ENCODE measurements at places on chromosomes 1 and 21.

DNA sequence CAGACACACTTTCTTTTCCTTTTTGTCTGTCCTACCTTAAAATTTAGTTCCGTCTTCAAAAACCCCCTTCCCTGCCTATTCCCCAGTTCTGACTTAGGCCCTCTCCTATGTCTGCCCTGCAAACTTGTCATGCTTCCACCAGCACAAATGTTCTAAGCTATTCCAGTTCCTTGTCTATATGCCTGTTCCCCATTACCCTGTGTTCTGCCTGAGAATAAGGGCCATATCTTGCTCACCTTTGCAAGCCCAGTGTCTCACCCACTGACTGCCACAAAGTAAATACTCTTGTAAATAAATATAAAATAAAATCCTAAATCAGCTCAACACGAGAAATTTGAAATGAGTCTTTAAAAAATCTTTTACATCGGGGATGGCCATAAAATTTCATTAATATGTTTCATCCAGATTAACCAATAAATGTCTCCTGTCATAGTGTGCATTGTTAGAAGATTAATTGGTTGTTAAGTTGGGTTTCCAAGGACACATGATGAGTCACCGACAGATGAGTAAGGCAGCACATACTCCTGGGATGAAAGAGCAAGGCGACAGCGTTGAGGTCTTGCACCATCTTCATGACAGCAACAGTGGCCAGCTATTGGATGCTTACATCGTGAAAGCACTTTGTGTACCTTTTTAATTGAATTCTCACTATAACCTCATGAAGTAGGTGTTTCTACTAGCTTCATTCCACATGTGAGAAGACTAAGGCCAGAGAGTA, 92.6 kb upstream of the NGF start:
- no peak for DNase-seq

DNA sequence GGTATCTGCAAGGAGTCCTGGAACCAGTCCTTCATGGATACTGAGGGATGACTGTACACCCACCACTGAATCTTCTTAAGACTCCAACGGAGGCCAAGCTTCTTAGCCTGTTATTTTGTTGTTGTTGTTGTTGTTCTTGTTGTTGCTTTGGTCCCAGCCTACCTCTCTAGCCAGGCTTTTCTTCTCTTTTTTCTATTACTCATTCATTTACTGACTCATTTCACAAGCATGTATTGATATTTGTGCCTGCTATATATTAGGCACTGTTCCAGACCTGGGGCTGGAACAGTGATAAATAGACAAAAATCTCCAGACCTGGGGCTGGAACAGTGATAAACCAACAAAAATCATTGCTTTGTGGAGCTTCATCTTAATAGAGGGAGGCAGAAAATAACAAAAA, 20.4 kb downstream of the CENPF start:
- no peak for DNase-seq

DNA sequence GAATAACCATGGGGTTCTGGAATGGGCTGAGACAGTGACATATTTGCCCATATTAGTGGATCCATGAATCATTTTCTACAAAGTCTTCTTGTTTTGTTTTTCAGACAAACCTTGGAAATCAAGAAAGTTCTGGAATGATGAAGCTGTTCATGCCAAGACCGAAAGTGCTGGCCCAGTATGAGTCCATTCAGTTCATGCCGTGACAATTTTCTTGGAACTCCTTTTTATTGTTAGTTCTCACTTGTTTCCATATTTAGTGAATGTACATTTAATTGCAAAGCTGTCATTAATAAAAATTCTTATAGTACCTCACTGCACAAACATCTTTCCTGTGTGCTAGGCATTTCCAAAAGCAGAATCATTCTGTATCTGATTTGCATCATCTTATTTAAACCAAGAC, 100.6 kb upstream of the KCNJ15 start:
- no peak for DNase-seq

- DNase-seq, result no peak
Measured at GRCh38 chr21:26057477-26058170, 112.9 kb downstream of the APP start.

- no peak for DNase-seq
Measured at GRCh38 chr1:152878042-152878441, at the start of gene SMCP. Gene SMCP (plus strand): TSS chr1:152878322. CDS start chr1:152884423, 6,101 bp downstream.

DNA sequence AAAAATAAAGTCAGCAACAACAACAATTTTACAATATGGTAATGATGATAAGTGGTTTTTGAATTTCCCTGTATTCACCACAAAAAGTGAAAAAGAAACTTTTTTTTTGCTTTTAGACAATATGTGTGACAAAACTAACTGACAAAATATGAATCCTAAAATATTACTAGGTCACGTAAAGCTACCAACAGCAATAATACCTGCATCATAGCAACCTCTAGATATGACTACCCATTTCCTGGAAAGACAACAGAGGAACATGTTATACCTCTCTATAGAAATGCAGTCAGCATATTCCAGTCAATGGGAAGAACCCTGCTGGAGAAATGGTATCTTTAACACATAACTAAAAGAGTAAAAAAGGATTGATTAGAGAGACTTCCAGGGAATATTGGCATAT, 73.7 kb downstream of the PDE4B start:
- DNase-seq, result no peak

DNA sequence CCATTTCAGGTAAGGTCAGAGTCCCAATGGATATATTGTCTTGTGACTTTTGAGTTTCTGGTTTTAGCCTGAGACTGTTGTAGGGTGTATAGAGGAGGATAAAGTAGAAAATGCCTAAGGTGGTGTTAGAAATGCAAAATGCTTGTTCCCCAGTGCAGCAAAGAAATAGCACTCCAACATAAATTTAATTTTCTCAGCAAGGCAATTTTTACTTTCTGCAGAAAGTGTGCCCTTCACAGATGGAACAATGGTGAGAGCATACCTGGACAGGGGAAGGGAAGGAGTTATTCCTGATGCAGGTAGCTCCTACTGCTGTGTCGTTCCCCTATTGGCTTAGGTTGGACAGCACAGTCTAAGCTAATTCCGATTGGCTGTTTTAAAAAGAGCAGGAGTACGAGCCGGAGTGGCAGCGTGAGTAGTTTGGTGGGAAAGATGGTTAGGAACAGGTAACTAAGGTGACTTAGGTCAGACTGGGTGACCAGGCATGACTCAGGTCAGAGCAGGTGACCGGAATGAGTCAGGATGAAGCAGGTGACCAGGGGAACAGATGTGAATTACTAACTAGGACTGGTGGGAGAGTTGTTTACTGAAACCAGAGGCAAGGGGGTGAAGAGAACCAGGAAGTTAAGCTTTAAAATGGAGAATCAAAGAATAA, 21.5 kb downstream of the SPATA45 start:
- DNase-seq, result no peak

GRCh38 chr1:200330741-200331428, 79.0 kb downstream of the ZNF281 start:
- no peak for DNase-seq

- DNase-seq, result no peak
Measured at GRCh38 chr1:201327687-201328240, 44.5 kb downstream of the PKP1 start.

GRCh38 chr1:164953815-164954214, 394.8 kb downstream of the PBX1 start:
- no peak for DNase-seq

GRCh38 chr1:15963363-15963967, 12.4 kb downstream of the ZBTB17 start:
- no peak for DNase-seq

GRCh38 chr1:11501491-11501897, 22.5 kb downstream of the DISP3 start:
- no peak for DNase-seq

- DNase-seq, result no peak
Measured at GRCh38 chr1:234866007-234866866, 256.3 kb upstream of the IRF2BP2 start.

GRCh38 chr1:13535227-13535626, 21.4 kb upstream of the LRRC38 start:
- DNase-seq, result no peak

GRCh38 chr1:25501235-25502058, 42.0 kb upstream of the LDLRAP1 start:
- DNase-seq, result no peak

DNA sequence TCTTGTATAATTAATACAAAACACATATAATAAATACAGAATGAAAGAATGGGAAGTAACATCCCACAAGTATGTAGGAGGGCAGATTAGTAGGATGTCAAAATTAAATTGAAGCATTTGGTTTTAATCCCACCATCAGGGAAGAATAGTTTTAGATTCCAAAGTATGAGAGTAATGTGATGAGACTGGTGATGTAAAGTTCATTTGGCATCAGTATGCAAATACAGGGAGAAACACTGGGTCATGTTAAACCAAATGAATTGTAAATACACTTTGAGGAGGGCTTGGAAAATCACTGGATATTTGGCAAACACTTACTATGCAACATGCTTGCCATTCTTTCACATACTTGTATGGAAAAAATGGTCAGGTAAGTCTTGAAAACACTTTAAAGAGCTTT, 358.8 kb downstream of the DPYD start:
- DNase-seq, result no peak

DNA sequence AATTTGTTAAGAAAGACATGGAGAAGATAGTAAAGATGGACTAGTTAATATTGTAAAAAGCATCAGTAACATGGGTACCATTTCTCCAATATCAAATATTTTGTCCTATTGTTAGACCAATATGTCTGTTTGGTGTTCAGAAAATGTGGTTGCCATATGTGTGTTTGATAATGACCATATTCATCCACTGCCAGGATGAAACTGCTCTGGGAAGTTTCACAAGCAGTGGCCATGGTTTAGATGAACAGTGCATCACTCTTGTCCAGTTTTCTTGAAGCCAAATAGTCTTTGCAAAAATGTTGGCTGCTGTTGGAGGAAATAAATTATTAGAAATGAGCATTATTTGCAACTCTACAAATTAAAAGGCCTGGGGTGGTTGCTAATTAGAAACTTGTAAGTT, 333.8 kb downstream of the NUF2 start:
- no peak for DNase-seq

- DNase-seq, result no peak
Measured at GRCh38 chr21:45617021-45617921, 26.3 kb upstream of the PCBP3 start.

- DNase-seq, result no peak
Measured at GRCh38 chr1:245978915-245979314, 528.2 kb downstream of the SMYD3 start.

- DNase-seq, result no peak
Measured at GRCh38 chr1:3135744-3136455, 66.9 kb downstream of the PRDM16 start.

GRCh38 chr1:174200746-174201145, 41.4 kb downstream of the RABGAP1L start:
- DNase-seq, result no peak

DNA sequence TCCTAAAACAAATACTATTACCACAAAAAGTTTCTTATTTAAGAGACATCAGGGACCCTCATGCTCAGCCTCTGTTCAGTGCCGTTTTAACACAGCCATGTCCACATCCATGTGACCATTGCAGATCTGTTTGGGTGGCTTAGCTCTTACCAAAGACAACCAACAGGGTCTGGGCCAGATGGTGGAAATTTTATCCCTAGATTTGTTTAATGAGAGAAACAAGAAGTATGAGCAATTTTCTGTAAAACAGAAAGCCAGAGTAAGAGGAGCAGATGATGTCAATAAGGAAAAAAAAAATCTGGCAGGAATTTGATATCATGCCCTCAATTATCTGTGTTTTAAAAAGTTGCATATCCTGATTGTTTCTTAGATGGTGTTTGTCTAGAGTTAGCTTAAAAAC, 299.9 kb downstream of the TM2D1 start:
- no peak for DNase-seq

DNA sequence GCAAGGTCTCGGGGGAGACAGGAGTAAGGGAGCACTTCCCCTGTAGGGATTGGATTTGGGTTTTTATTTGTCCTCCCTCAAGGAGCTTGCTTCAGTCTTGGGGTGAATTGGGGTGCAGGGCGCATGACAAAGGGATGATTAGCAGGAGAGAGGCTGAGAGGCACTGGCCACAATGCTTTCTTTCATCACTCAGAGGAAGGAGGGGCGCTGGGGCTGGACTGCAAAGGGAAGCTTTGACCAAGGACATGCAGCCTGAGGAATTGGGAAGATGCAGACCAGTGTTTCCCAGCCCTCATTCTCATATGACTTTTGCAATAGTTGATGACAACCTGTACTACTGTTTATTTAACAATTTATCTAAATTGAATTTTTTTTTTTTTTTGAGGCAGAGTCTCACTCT, 34.1 kb upstream of the PDPN start:
- no peak for DNase-seq

DNA sequence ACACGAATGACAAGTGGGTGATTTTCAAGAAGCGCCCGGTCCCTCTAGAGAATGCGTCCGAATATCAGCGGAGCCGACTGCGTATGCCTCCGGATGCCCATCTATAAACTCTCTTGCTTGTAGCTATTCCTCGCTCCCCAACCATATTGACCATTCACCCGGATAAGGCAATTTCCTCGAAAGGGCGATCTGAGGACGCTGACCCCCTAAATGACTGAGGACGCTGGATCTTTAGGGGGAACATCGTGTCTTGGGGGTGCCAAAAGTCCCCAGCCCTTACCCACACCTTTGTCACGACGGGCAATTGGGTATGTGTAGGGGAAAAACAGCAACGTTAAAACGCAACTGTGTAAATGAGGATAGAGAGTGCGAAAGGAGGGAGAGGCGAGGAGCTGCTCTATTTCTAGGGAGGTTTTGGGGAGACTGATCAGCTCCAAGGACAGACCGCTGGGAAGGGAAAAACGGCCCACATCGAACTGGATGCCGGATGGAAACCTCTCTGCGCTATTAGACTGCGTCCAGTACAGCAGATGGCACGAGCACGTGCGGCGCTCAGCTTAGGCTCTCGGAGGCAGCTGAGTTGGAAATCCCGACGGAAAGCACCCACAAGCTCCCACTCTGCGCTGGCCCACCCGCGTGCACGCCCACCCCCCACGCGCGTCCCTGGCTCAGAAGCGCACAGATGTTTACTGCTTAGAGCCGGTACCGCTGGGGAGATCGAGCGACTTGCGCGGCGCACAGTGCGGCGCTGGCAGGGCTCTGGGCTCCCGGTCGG, 2.9 kb upstream of the PRRX1 start:
- no peak for DNase-seq

DNA sequence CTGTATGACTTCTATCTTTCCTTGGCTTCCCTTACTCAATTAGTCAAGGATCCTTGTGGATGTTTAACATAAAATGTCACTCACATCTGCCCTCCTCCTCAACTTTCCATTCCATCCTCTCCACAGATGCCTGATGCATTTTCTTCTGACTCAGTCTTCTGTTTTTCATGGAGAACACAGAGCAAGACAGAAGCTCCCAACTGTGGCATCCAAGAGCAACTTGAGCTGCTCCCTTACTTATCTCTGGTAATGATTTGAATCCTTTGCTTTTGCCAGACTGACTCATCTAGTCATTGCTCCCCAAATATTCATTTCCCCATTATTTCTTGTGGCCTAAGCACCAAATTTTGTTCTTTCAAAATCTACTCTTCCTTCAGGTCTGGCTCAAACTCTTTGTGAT, 120.6 kb downstream of the LYPLAL1 start:
- no peak for DNase-seq

- DNase-seq, result no peak
Measured at GRCh38 chr1:41344708-41345159, 16.5 kb upstream of the FOXO6 start.
